ENCODE measurements at places on chromosomes 3 and 15. TPM values are rescaled to one million over a fixed set of nuclear protein-coding genes. Genes with fewer than 3 reads are reported as not detected.

- no peak for DNase-seq
Measured at GRCh38 chr3:138093721-138094120, 21.7 kb downstream of the DZIP1L start.

- DNase-seq: no peak
Measured at GRCh38 chr3:150912501-150912900, 7.3 kb upstream of the MINDY4B start.

- DNase-seq: no peak
Measured at GRCh38 chr3:182848906-182849305, 55.6 kb downstream of the ATP11B start.

DNA sequence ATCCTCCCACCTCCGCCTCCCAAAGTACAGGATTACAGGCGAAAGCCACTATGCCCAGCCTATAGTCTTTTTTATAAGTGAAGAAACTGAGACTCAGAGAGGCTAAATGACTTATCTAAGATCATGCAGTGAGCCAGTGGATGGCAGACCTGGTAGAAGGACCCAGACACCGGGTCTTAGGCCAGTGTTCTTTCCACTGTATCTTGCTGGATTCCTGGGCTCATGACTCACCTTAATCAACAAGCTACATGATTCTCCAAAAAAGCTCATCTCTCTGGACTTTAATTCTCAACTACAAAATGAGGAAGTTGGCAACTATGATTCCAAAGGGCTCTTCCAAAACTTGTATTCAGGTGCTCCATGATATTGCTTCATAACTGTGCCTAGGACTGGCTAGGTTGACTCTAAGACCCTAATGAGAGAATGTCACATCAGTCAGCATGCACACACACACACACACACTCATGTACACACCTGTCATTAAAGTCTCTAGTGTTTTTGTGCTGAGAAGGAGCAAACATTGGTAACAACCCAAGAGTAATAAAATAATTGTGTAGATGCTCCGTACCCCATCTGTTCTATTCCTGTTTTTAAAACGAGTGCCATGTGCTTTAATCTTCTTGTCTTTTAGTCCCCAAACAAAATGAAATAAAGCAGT lies 89.7 kb upstream of the SLC4A7 start:
- DNase-seq: no peak

DNA sequence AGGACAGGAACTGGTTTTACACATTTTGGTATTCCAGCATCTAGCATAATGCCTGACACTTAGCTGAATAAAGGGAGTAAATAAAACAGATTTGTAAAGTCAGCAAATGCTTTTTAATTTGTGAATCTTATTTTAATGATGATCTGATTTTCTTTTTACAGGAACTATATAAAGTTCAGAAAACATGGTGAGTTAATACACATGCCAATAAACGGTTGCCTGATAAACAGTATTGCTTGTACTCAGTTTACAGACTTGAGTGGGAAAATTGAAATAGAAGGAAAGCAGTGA lies 1.4 kb downstream of the PSMA4 start:
- no peak for DNase-seq

DNA sequence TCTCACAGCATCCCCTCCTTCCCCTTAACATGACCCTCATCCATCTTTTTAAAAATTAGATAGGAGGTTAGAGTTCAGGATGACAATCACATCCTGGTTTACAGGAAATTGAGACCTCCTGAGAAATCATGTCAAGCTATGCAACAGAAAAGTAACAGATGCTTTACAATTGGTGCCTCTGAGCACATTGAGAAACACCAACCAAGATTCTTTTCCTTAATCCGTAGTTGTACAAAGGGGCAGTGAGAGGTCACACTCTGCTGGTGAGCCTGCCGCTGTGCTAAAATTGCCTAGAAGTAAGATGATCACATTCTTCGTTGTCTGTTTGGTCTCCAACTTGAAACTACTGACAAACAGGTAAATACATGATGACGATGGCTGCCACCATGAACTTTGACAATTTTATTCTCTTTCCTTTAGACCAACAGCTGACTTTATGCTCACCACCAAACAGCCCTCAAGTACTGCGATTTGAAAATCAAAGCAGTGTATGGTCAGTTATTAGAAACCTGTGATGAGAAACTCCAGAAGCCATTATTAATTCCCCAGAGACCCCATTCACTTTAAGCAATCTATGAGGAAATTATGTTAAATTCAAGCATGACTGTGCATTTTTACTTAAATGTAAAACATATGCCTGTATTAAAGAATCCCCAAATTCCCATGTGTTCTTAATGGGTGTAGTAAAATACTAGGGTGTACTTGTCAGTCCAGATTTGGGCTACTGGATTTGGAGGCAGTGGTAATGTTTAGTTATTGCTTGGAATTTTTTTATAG lies 210.7 kb upstream of the UBE2E1 start:
- DNase-seq: no peak

RASSF1 gene
- 33.0 TPM for total RNA-seq

DNA sequence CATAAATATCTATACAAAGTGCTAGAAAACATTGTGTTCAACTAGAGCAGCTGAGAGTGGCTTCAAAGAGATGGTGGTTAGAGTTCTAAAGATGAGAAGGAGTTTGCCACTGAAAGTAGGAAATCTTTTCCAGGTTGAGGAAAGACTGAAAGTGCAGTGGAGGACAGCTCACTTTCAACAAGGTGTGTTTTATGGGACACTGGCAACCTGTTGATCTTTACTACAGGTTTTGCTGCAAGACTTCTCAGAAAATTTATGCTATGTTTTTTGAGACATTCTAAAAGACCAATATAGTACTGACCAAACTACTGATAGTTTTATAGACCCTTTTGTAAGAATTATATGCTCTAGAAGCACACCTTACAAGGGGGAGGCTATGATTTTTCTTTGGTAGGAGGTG lies 3.8 kb downstream of the CHRNA7 start:
- no peak for DNase-seq

EPHB1 gene
- 0.81 TPM for total RNA-seq

GRCh38 chr3:160748231-160748630 lies 7.8 kb upstream of the PPM1L start:
- DNase-seq: no peak

STXBP5L gene
- 0.15 TPM for total RNA-seq

DNA sequence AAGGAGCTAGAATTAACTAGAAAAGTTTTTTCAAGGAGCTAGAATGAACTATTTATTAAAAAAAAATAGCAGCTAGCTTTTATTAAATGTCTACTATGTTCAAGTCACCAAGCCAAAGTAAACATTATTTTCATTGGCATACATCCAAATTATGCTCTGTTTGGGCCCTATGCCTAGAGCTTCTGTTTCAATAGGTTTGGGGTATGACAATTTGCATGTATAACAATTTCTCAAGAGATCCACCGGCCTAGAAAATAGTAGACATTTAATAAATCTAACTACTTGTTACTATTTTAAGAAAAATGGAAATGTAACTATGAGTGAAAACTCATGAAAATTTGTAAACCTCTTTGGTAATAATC lies 8.0 kb downstream of the GABRR3 start:
- DNase-seq: no peak
